ENCODE measurements at places on chromosomes 11 and 22.
A peak's percentile ranks its signal among the peaks of the same experiment; 100 is the strongest.

GRCh38 chr22:29226351-29226981, 20.8 kb downstream of the EMID1 start:
- no peak for DNase-seq

GRCh38 chr11:44604171-44604581, 38.7 kb downstream of the CD82 start:
- DNase-seq: no peak

- DNase-seq: no peak
These were observed 17.9 kb downstream of the GNAZ start for GRCh38 chr22:23088199-23088604.

DNA sequence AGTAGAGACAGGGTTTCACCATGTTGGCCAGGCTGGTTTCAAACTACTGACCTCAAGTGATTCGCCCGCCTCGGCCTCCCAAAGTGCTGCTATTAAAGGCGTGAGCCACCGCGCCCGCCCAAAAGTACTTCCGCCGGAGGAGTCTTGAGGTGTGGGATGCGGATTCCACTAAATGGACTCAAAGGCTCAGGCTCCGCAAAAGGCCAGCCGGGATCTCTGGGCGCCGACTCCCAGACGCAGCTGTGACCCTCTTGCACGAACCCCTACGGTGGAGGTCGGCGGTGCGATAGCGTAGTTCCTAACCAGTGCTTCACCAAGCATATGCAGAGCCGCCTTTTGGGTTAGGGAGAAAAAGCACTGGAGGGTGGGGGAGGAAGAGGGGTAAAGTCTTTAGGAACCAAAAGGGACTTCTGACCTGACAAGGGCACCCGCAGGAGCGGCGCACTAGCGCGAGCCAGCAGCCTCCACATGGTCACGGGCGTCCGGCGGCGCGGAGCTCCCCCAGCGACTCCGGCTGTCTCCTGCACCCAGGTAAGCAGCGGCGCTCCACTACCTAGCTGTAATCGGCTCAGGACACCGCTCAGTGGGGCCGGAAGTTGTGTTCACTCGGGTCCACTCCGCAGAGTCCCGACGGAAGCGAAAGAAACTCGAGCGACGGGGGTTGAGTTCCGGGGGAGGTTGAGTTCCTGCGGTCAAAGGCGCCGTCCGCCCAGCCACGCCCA, at the start of gene MRPL16:
TSS of gene MRPL16 (minus strand) at position 590 of the 722 bp plus-strand sequence. CDS start at position 470, 120 bp downstream.
- DNase-seq: peak; percentile 93

DNA sequence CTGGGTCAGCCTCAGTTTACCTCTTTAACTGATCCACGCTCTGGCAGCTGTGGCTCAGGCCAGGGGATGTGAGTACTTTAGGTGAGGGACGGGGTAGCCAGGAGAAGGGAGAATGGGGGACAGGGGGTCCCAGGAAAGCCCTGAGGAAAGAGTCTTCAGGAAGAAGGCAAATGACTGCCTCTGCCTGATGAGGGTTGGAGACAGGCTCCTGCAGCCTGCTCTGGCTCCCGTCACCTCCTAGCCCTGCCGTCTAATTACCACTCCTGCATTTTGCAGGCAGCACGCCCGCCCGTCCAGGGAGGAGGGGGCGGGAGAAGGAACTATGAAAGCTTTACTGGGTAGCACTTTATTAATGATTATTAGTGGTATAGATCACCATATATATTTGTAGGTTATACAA, 116.6 kb downstream of the CEP164 start:
- DNase-seq: no peak

DNA sequence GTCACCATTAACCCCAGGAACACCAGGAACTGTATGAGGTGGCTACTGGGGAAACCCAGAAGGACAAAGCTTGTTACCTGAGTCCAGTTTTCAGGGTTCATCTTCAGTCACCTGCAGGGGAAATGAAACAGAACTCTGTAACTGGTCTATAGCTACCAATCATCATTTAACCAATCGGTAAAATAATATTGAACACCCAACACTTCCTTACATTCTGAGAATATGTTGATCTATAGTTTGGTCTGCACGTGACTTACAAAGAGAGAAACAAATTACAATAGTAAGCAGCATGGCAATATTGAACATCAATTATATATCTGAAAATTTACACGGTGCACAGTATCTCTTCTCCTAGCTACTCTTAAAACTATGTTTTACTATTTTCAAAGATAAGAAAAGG, at the start of gene OR6T1:
TSS of gene OR6T1 (minus strand) at position 101 of the 400 bp plus-strand sequence. CDS start at position 101, 0 bp downstream.
- DNase-seq: no peak

All from cardiac septum (tissue), 1 donor.